ENCODE measurements at places on chromosomes 7 and 10.

GRCh38 chr7:131147604-131148003 lies 180.1 kb upstream of the MKLN1 start:
- DNase-seq: no peak

GRCh38 chr10:77710081-77710551 lies 72.5 kb upstream of the KCNMA1 start:
- no peak for DNase-seq

DNA sequence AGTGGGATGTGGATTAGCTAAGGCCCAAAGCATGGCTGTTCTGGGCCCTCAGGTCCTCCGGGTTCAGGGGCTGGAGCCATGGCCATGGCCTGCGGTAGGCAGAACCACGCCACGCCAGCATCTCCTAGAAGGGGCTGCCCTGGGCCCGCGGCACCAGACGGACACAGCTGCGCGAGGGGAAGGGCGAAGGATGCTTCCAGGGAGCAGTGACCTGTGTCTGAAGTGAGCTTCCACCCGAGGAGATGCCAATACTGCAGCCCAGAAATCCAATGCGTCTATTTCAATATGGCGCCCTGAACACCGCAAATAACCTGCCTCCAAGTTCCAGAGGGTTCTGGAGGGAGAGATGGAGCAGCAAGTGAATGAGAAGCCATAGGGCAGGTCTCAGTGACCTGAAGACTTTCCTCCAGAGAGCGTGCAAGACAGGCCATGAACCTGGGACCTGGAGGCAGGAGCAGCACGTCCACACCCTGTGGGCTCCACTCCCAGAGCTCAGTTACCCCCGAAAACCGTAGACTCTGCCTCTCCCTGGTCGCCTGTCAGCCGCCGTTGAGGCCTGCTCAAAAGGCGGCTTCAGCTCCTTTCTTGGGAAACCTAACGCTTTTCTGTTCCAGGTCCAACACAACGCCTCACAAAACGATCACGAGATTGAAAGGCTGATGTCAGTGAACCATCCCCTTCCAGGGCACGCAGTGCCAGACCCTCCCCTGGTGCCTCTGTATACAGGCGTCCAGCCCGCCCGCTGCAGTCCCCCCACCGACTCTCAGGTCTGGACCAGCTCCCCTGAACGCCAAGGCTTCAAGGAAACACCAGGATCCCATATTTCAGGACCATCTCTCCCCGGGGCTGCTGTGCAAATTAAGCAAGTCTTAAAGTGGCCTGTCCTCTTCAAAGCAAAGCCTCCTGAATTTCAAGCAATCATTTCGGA lies 37.4 kb downstream of the AMZ1 start:
- DNase-seq: no peak

- DNase-seq: no peak
These were observed 241.5 kb upstream of the PTER start for GRCh38 chr10:16195178-16195769.

DNA sequence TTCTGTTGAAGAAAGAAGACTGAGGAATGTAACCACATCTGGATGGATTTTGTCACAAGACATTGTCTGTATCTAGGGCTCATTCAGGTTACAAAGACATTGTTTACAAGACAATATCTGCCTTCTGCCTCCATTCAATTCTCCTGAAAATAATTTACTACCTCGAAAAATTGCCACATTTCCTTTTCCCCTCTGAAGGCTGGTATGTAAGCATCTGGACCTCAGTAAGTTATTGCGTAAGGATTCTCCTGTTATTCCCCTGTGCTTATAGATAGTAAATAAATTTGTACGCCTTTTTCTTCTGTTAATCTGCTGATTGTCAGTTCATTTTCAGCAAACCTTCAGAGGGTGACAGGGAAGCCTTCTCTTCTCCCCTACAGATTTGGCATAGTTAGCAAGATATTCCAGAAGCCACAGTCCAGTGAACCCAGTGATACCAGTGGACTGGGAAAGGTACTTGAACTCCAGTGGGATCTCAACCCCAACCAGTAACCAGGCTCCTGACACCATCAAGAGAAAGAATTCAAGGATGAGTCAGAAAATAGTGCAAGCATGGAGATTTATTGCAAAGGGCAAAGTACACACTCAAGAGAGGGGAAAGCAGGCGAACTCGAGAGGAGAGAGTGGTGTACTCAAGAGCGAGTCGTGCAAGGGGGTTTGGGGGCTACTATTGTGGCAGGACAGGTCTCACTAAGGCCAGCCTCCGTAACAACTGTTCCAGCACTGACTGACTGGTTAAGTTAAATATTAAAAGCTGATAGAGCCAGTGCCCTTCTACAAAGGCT lies 706.9 kb upstream of the GHITM start:
- DNase-seq: no peak

DNA sequence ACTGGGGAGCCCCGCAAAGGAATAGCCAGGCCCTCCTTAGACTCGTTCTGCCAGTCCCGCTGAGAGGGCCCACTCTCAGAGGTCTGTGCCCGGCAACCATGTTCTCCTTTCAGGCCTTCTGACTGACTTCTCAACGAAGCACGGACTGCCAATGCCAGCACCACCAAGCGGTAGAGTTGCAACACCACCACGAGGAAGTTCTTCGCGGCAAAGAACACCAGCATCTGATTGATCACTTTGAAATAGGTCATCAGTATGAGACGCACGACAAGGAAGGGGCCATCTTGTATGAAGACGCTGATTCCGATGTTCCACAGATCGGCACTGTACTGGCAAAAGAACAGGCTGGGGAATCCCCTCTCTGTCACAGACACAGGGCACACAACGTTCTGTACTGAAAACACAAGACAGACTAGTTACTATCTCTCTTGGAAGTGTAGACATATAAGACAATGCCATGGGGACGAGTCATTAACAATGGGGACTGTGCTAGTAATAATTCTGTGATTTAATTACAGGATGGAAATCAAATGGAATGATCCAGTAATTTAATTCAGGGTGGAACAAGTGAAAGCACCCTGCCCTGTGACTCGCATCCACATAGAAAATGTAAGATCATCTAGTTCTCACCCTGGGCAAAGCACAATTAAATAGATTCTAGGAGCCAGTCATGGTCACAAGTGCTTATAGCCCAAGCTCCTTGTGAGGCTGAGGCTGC lies 42.7 kb downstream of the TMEM26 start:
- DNase-seq: no peak

DNA sequence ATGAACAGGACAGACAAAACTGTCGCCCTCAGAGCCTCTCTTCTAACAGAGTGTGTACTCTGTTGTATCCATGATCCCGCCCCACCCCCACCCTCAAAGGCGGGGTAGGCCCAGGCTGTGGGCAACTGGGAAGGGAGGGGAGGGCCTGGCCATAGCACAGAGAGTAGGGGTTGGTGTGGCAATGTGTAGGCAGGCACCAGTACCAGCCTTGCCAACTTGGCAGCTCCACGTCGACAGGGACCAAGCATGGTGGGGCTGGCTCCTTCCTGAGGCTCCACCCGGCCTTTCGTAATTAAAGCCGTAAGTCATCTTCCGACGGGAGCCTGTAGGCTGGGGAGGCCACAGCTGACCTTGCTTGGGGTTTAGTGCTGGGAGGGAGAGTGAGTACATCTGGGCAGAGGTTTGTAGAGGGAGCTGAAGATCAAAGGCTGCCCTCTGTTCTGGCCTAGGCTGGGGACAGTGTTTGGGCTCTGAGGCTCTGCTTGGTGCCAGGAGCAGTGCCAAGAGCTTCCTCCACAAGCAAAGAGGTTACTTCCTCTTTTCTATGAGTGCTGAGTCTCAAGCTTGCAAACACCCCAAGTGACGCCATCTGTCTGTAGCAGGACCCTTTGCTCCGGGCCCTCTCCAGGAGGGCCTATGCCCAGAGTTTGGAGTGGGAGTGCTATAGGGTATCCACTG lies 121.6 kb downstream of the C10orf105 start:
- peak; percentile 69 for DNase-seq

- no peak for DNase-seq
These were observed 49.6 kb upstream of the ZNF680 start for GRCh38 chr7:64612452-64612851.

- DNase-seq: no peak
These were observed 32.6 kb upstream of the GIMAP8 start for GRCh38 chr7:150417863-150418262.
